ENCODE measurements at places on chromosomes 2 and 18. TPM values are rescaled to one million over a fixed set of nuclear protein-coding genes. Genes with fewer than 3 reads are reported as not detected.

FANCL gene
- total RNA-seq = 42.0 TPM

RAMP1 gene
- 6.4 TPM for total RNA-seq

ABHD3 gene
- total RNA-seq = 6.6 TPM

CACNB4 gene
- total RNA-seq = 39.1 TPM

NOL4 gene
- 110 TPM for total RNA-seq

POTEE gene
- total RNA-seq = not detected

ANKZF1 gene
- 25.3 TPM for total RNA-seq

TNFRSF11A gene
- under 0.01 TPM for total RNA-seq

DBI gene
- 78.7 TPM for total RNA-seq

ATP6V1B1 gene
- total RNA-seq = not detected

HNMT gene
- 34.2 TPM for total RNA-seq

RAB12 gene
- total RNA-seq = 59.0 TPM

LOXHD1 gene
- total RNA-seq = 0.25 TPM

ABCB11 gene
- total RNA-seq = 0.25 TPM

SIX2 gene
- 0.25 TPM for total RNA-seq

GPR39 gene
- 1.7 TPM for total RNA-seq

VIL1 gene
- total RNA-seq = not detected

FLACC1 gene
- total RNA-seq = 3.0 TPM

RBM44 gene
- 3.4 TPM for total RNA-seq

LRP2 gene
- 0.49 TPM for total RNA-seq

LRP1B gene
- 52.1 TPM for total RNA-seq

ACADL gene
- total RNA-seq = 4.7 TPM

STAT4 gene
- total RNA-seq = 3.0 TPM

ATP6V1C2 gene
- 0.25 TPM for total RNA-seq

TEKT4 gene
- not detected for total RNA-seq

C2orf78 gene
- not detected for total RNA-seq

GKN2 gene
- 0.25 TPM for total RNA-seq

PROKR1 gene
- total RNA-seq = 0.25 TPM

CLEC4F gene
- total RNA-seq = not detected

LAMA1 gene
- total RNA-seq = 12.8 TPM

CHST9 gene
- 3.9 TPM for total RNA-seq

KYNU gene
- total RNA-seq = under 0.01 TPM

COL4A3 gene
- total RNA-seq = 0.49 TPM

ODC1 gene
- 136 TPM for total RNA-seq

FEV gene
- total RNA-seq = not detected

MTCL1 gene
- total RNA-seq = 14.5 TPM

ATIC gene
- 21.6 TPM for total RNA-seq

LIPG gene
- total RNA-seq = 11.8 TPM

TMEM17 gene
- total RNA-seq = 4.4 TPM

OXER1 gene
- 0.25 TPM for total RNA-seq

NPAS2 gene
- 6.9 TPM for total RNA-seq

AMER3 gene
- total RNA-seq = 26.8 TPM

SLC11A1 gene
- 2.0 TPM for total RNA-seq

TTN gene
- total RNA-seq = 1.2 TPM

COBLL1 gene
- 8.6 TPM for total RNA-seq

MYL1 gene
- not detected for total RNA-seq

CNGA3 gene
- total RNA-seq = 2.5 TPM

RRM2 gene
- 4.4 TPM for total RNA-seq

FIGN gene
- 3.7 TPM for total RNA-seq

SFXN5 gene
- total RNA-seq = 20.7 TPM

C2orf92 gene
- 3.7 TPM for total RNA-seq
